AG04450 (cell line): ENCODE measurements at places on chromosomes 13 and 19. TPM values are rescaled to one million over a fixed set of nuclear protein-coding genes. Genes with fewer than 3 reads are reported as not detected.

The IGSF23 gene
- polyA plus RNA-seq, result 0.27 and 0.37 TPM in 2 replicates

The ZNF626 gene
- 5.9 and 9.0 TPM in 2 replicates for polyA plus RNA-seq

The CPB2 gene
- not detected in 2 replicates for polyA plus RNA-seq

The APOC4 gene
- not detected in 2 replicates for polyA plus RNA-seq

The ZNF561 gene
- polyA plus RNA-seq, result 31.3 and 39.3 TPM in 2 replicates

The WTIP gene
- 27.2 and 32.1 TPM in 2 replicates for polyA plus RNA-seq

GRCh38 chr19:41159881-41160280 lies 33.1 kb upstream of the CYP2S1 start:
- DNase-seq, result no peak

DNA sequence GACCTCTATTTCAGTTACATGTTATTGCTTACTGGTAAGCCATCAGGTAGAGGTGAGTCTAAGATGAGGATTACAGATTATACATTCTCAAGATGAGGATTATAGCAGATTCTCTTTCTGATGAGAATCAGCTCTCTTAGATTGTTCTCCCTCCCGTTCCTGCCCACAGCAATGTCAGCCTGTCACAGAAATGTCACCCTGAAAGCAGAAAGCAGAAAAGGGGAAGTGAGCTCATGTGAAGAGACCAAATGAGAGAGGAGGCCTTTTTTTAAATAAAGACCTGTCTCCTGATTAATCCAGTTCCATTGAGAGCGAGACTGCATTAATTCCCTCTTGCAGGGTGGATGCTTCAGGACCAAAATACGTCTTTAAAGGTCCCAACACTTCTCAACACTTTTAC lies 445.6 kb downstream of the KCTD12 start:
- no peak for DNase-seq

- no peak for DNase-seq
These were observed 39.9 kb downstream of the TGDS start for GRCh38 chr13:94556041-94556440.

GRCh38 chr13:79973533-79973963 lies 367.4 kb downstream of the SPRY2 start:
- no peak for DNase-seq

DNA sequence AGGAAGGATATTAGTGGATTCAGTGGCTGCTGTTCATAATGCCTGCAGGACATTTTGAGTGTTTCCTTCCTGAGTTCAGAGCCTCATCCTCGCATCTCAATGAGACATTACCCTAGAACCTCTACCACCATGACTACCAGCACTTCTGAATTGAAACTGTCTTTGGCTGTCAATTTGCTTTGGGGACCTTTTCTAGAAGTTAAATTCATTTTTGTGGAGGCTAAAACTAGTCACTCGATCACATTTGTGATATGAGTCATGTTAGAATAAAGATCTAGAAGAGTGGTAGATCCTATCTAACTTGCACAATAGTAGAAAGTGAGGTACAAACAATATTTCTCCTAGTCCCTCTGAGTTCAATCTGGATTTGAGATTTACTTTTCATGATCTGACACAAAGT lies 124.9 kb downstream of the KCNRG start:
- no peak for DNase-seq

DNA sequence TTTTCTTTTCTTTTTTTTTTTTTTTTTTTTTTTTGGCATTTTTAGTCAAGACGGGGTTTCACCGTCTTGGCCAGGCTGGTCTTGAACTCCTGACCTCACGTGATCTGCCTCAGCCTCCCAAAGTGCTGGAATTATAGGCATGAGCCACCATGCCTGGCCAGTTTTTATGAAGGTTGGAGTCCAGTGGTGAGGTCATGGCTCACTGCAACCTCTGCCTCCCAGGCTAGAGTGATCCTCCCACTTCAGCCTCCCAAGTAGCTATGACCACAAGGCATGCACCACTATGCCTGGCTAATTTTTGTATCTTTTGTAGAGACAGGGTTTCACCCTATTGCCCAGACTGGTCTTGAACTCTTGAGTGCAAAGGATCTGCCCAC lies 4.2 kb downstream of the SNRPA start:
- DNase-seq, result no peak

DNA sequence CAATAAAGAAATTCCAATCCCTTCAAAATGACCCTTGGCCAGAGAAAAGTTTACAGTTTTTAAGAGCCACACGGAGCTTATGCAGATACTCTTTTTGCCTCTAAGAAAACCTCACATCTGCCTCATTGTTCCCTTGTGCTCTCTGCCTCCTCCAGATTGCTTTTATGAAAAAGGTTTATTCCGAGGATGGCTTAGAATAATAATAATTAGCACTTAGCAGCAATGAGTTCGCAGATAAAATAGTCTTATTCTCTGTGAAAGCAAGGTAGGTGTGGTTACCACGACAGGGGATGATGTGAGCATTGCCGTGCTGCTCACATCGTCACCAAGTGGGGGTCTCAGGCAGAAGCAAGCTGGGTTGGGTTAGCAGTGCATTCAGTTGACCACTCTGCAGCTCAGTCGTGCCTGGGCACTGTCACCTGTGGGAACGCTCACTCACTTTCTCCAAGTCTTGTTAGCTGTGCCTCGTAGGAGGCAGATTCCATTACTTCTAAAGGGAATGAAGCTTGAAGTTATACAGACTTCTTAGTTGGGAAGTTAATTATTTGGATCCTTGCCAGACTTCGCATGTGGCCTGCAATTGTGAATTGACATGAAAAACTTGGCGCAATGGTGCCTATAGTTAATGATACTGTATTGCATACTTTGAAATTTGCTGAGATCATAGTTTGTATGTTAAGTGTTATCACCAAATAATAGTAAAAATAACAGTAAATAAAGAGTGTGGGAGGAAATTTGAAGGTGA lies 157.2 kb downstream of the MYO16 start:
- no peak for DNase-seq

DNA sequence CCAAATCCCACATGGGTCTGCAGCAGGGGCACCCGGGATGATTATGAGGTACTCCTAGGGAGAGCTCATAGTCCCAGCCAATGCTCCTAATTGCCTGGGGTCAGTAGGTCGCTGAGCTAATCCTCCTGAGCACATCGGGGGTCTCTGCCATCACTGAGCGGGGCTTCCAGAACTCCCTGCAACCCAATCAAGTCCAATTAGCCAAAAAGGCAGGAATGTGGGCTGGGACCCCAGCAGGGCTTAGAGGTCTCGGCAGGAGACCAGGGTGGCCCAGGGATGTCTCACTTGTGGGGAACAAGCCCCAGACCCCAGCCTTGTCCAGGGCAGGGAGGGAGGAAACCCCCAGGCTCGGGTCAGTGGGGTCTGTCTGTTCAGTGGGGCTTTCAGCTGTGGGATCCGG lies 17.1 kb upstream of the CPAMD8 start:
- no peak for DNase-seq

- no peak for DNase-seq
These were observed 1216.0 kb downstream of the SLITRK5 start for GRCh38 chr13:88887045-88887662.

GRCh38 chr19:50178320-50178719 lies 15.2 kb upstream of the IZUMO2 start:
- no peak for DNase-seq

GRCh38 chr13:63554157-63554556 lies 2138.5 kb upstream of the PCDH20 start:
- DNase-seq, result no peak

- DNase-seq, result no peak
These were observed 11.1 kb downstream of the CBY2 start for GRCh38 chr13:45713106-45713690.

GRCh38 chr19:34468409-34468808 lies 13.1 kb upstream of the WTIP start:
- DNase-seq, result no peak
